ENCODE measurements at places on chromosomes 16 and 17.

GRCh38 chr17:7745748-7746470, 28.4 kb downstream of the DNAH2 start:
- no peak for DNase-seq

DNA sequence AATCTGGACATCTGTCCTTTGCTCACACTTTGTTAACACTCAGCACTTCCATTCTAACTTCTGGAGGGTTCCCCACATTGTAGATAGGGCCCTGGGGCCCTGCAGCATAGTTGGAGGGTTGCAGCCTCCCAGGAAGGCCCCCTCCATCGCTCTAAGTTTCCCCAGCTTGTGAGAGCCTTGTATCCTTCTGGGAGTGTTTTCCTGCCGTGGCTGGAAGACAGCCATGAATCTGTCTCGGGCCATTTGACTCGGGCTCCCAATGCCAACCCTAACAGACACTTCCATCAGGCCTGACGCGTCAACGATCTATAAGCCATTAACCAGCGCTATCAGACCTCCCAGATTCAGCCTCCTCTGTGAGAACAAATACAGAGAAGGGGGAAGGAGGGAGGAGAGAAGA, 263.7 kb upstream of the RPL38 start:
- DNase-seq = no peak

GRCh38 chr17:80006811-80007752, 28.6 kb downstream of the TBC1D16 start:
- DNase-seq = no peak

DNA sequence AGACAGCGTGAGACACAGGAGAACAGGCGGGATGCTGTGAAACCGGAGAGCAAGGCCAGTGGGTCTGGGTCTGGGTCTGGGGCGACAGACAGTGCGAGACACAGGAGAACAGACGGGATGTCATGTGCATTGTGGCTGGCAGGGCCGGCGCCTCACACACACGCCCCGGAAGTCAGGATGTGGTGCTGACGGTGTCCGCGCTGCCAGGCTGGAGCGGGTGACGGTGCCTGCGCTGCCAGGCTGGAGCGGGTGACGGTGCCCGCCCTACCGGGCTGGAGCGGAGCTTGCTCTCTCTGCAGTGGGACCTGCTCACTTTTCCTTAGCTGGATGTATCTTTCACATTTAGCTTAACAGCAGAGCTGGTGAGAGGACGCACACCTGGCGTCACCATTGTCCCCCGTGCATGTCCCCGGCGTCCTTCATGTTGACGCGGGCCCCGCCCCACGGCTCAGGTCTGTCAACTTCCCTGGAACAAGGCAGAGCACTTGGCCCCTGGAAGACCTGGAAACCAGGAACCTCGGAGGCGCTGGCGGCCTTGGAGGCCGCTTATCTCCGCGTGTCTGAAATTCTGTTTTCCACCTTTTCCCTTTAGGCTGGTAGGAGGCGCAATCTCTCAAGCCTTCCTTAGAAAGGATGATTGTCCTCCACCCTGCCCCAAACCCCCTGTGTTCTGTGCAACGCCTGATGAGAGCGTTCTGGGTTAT, 43.0 kb upstream of the ZNF750 start:
- peak; percentile 53 for DNase-seq

- DNase-seq = no peak
These were observed 78.0 kb downstream of the GNAO1 start for GRCh38 chr16:56269281-56269680.

- DNase-seq = no peak
These were observed 149.0 kb upstream of the FAM20A start for GRCh38 chr17:68750208-68750562.

DNA sequence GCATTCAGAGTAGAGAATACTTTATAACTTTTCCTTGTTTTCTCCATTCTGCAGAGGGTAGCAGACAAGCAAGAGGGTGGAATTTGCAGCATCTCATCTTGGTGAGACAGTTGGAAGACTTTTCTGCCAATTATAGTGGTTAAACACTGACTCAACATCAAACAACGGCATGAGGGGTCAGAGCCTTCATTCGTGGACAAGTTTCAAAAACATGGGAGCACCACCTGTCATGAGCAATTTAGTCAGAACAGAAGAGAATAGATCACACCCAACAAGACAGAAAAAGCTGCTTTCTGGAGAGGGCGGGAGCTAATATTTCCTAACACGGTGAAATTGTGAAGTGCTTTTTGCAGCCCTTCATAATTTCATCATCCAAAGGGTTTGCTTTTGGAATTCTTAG, 17.9 kb upstream of the ZNF652 start:
- DNase-seq = no peak

- peak; percentile 40 for DNase-seq
These were observed 39.3 kb downstream of the CYB561 start for GRCh38 chr17:63406689-63407330.
